ENCODE measurements at places on chromosomes 13 and 19.

GRCh38 chr19:32324631-32325285, 20.7 kb upstream of the ZNF507 start:
- DNase-seq = no peak

DNA sequence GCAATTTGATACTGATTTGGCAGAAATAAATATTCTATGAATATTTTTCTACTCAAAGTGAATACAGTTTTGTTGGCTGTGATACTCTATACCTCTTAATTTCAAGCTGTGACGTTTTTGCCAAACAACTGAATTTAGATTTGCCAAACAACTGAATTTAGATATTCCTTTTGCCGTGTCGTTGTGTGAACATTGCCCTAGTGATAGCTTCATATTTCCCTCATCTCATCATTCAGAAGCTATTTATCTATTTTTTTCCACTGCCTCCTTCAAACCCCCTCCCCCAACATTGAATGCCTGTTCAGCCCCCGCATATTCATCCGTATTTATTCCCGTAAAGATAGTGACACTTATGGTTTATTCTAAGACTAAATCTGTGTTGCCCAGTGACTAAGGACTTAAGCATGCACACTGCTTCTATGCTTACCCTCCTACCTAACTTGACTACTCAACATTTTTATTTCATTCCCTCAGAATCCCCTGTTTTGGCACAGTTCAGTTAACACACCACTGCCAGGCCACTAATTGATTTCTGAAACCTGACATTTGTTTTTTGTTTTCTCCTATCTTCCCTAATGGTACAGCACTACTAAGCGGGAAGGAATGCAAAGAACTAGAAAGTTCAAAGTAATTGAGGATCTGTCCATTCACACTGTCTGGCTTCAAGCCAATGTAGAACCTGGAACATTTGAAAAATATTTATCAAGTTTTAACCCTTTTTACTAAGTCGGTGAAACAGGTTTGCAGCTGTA, 2.8 kb upstream of the KLF5 start:
- no peak for DNase-seq

DNA sequence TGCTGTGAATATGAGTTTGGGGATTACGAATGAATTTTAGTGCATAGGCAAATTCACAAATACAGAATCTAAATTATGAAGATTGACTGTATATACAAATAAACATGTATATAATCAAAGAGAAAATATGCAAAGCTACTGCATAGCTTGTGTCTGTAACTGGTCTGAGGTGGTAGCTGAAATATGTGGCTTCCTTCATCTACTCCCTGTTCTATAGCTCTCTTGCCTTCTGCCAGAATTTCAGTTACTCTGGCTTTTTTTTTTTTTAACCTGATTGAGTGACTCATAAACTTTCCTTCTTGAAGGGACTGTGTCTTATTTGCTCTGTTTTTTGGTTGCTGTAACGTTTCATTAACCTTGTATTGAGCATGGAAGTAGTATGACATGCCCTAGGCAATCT, 26.6 kb downstream of the DNAJC3 start:
- no peak for DNase-seq

GRCh38 chr13:32175307-32175706, 139.9 kb downstream of the ZAR1L start:
- DNase-seq = no peak

DNA sequence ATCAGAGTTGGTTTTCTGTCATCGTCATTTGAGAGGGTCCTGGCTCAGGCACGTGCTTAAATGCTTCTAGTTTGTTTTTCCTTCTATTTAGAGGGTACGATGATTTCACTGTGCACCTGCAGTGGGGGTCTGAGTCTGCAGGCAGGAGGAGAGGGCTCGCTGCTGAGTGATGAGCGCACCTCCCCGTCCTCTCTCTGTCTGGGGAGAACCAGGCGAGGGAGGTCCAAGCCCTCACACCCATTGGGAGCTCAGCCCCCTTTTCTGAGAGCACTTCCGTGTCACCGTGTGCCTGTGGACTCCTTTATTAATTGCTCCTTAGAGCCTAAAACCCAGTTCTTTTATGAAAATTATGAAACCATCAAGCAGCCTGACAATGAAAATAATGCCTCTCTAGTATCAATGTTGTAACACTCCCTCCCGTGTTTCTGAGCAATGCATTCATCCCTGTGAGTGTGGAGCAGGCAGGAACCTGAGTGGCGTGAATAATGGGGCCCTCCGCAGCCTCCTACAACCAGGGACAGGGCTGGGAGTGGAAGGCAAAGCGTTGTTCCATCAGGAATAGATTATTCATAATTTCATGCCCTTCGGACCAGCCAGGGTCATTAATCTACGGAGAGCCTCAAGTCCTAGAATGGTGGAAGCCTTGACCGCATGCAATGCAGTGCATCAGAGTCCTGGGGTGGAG, 191.6 kb downstream of the UQCRFS1 start:
- no peak for DNase-seq

DNA sequence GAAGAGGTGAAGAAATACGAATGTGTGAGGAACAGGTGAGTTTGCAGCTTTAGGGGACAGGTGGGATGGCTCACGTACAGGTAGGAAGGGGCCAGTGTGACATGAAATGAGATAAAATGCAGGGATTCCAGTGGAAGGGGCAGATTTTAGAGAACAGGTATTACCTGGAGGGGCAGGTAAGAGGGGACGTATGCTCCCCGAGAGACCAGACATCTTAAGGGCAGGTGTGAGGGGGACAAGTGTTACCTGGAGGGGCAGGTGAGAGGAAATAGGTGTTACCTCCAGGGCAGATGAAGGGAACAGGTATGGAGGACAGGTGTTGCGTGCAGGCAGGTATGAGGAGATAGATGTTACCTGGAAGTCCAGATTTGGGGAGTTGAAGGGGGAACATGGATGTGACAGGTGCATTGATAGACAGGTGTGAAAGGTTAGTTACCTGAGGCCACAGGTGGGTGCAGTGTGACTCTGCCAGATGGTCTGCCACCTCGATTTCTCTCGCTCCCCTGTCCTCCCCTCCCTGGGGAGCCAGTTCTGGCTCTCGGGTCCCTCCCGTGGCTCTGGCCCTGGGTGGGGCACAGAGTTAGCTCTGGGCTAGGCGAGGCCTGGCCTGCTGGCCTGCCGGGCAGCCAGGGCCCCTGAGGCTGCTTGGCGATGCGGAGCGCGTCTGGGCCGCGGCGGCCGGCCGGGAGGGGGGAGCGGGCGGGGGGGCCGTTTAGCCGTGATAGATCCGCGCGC, 2.1 kb downstream of the ERFL start:
- no peak for DNase-seq

DNA sequence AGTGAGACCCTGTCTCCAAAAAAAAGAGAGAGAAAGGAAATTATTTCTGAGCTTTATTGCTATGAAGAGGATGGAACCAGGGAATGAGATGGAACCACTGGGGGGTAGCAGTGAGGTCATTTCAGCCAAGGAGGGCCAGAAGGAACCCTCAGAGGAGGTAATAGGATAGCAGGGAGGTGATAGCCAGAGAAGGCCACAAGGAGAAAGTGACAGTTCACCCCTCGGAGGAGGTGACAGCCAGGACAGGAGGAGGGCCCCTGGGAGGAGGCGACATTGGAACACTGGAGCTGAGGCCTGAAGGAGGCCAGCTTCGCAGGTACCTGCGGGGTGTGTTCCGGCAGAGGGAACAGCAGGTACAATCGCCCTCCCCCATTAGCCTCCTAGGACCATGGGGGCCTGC, 675 bp upstream of the PGPEP1 start:
- no peak for DNase-seq

DNA sequence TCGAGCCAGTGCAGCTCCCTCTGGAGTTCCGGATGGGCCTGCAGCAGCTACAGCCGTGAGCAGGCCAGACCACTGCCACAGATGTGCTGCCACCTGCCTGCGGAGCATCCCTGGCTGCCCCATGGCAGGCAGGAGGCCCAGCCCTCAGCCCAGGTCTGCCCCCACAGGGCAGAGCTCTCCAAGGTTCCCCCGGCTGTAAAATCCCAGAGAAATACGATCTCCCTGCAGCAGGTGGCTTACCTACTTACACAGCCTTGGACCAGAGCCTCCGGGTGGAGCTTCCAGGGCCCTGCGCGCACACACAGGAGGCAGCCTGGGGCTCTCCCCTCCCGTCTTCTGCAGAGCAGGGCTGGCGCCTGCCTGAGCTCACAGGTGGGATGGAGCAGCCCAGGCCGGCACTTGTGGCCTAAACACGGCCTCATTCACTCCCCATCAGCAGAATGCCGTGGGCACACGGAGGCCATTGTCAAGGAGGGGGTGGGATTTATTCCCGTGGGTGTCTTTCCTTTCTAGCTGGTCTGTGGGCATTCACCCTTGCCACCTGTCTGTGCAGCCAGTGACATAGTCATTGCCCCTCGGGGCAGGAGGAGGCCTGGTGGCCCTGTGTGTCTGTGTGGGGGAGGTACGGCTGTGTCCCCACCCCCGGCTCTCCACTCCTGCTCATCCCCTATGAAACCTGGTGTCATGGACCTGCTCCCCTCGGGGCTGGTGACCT, 118.0 kb downstream of the KDM4B start:
- DNase-seq = no peak

DNA sequence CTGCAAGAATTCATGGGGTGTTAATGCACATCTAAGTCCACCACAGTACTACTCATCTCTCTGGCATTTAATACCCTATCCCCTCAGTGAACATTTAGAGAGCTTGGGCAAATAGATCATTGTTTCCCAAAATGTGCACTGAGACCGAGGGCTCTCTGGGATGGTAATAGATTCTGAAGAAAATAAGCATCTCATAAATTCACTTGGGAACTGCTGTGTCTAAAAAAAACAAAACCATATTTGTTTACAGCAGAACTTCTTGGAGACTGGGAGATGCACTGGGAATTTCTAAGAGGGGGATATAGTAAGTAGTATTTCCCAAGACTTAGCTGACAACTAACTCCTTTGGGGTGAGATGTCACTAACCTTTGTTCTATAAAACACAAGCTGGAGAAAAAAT, 58.4 kb downstream of the ENOX1 start:
- DNase-seq = no peak

GRCh38 chr13:50080911-50081678, 65.9 kb downstream of the KCNRG start:
- peak; percentile 67 for DNase-seq

- DNase-seq = no peak
These were observed 50.0 kb downstream of the PTPRS start for GRCh38 chr19:5290336-5291262.

DNA sequence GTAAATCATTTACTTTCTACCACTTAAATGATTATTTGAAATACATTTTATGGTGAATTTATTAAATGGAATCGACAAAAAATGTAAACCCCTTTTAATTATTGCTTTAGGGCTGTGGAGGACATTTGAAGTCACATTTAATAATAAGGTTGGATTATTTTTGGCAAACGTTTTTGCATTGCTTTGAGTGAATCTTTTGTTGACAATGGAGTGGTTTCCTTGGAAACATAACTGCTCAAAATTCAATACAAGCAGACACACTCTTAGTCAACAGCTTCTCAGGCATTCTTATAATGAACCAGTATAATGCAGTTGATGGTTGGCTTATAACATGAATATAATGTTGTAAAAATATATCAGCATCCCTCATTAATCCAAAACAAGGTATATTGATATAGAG, 104.7 kb downstream of the DCLK1 start:
- DNase-seq = no peak

DNA sequence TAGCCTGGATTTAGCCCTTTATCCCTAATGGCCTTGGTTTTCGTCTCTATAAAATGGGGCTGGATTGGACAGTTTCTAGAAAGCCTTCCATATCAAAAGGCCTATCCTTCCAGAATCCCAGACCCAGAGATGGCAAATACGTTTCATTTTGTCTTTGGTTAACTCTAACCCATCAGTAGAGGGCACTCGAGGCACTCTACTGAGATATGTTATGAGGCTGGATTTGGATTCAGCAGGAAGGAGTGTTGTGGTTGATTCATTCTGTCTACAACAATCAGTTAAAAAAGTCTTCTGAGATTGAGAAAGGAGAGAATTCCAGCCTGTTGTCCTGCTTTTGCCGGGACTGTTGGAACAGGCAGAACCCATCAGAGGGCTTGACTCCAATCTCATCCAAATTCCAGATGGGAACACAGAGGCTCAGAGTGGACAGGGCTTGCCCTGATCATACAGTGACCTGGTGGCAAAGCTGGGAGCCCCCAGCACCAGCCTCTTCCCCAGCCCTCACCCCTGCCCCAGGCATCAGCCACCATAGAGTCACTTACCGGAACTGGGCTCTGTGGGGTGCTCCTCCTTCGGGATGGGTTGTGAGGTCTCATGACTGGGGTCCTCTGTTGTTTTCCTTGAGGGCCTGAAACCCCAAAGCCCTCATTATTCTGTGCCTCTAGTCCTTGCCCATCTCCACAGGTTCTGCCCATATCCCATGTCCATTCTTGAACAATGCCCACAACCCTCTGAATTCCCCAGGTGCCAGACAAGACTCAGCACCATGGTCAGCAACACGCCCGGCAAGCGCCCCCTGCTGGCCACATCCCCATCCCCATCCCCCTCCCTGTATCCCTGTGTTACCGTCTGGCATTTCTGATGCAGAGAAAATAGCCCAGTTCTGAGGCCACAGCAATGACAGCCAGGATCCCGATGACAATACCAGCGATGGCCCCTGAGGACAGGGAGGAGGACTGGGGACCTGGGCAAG, 12.3 kb upstream of the ZNF180 start:
- peak; percentile 47 for DNase-seq

- no peak for DNase-seq
These were observed 203.4 kb downstream of the NDFIP2 start for GRCh38 chr13:79684371-79684770.

GRCh38 chr19:50427997-50428425, 4.7 kb upstream of the MYBPC2 start:
- DNase-seq = peak; percentile 59

- no peak for DNase-seq
These were observed 1.7 kb downstream of the UBXN6 start for GRCh38 chr19:4455719-4456475.

- DNase-seq = no peak
These were observed 33.8 kb upstream of the MATK start for GRCh38 chr19:3819989-3820388.

- no peak for DNase-seq
These were observed 34.2 kb downstream of the RUBCNL start for GRCh38 chr13:46352805-46353204.

DNA sequence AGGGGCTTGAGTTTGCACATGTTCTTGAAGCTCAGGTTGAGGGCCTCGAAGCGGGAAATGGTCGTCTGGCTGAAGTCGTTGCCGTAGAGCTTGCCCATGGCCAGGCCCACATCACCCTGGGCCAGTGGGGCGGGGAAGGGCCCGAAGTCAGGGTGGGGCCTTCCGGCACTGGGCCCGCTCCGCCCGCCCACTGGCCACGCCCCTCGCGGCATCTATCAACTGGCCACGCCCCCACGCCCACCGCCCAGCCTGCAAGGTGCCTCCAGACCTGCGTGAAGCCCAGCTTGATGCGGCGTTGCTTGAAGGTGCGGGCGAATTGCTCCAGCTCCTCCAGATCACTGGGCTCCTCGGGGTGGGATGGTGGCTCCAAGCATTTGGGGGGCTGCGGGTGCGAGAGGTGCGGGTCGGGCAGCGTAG, 19.9 kb downstream of the ZNF574 start:
- no peak for DNase-seq

GRCh38 chr19:12802267-12803106, 618 bp downstream of the THSD8 start:
- DNase-seq = no peak

DNA sequence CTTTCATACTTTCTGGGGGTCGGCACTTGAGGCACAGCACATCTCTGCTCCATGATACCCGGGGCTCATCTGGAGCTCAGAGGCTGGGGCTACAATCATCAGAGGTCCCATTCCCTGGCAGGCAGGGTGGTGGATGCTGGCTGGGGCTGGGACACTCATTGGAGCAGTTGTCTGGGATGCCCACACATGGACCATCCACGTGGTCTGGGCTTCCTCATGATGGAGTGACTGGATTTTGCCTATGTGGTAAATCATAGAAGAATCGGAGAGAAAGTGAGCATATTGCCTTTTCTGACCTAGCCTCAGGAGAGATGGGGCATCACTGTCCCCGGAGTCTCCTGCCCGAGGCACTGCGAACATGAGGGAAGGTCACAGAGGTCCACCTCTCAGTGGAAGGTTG, 91.4 kb upstream of the IRS2 start:
- no peak for DNase-seq

Measured in activated naive CD4-positive, alpha-beta T cell treated with anti-CD3 and anti-CD28 coated beads for 36 hours (primary cell).